HT1080 (cell line): ENCODE measurements at places on chromosomes 12 and 14. TPM values are rescaled to one million over a fixed set of nuclear protein-coding genes. Genes with fewer than 3 reads are reported as not detected.
A peak's percentile ranks its signal among the peaks of the same experiment; 100 is the strongest.

IL26 gene
- not detected in 2 replicates for total RNA-seq

DNA sequence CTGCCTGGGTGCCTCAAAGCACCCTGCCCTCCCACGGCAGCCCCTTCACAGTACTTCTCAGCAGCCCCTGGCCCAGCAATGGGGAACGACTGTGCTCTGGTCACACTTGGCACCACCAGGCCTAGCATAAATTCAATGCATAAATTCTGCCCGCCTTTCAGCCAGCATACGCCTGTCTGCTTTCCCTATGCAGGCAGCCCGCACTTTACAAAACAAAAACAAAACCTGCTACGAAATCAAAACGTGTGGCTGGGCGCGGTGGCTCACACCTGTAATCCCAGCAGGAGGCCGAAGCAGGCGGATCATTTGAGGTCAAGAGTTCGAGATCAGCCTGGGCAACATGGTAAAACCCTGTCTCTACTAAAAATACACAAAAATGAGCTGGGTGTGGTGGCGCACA lies 33.5 kb downstream of the SNRNP35 start:
- no peak for DNase-seq

AQP5 gene
- total RNA-seq, result not detected in 2 replicates

DNA sequence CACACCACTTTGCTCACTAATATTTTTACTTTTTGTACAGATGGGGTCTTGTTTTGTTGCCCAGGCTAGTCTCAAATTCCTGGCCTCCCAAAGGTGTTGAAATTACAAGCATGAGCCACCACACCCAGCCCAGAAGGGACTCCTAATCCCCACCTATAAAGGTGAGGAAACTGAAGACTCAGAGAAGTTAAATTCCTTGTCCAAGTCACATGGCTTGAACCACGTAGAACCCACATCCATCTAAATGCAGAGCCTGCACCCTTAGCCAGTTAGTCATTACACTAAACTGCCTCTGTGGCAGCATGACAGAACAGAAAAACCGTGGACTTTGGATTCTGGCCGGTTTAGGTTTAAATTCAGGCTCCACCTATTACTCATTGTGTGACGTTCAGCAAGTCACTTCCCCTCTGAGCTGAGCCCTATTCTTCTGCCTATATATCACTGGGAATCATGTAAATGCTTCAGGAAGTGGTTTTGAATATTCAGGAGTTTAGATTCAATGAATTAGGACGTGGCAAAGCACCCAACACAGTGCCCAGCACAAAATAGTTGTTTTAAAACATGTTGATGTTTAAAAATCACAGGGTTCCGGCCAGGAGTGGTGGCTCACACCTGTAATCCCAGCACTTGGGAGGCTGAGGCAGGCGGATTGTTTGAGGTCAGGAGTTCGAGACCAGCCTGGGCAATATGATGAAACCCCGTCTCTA lies 3.0 kb upstream of the CORO1C start:
- DNase-seq, result peak; percentile 97

CACNA1C gene
- not detected in 2 replicates for total RNA-seq

GRCh38 chr12:115227137-115227615 lies 543.2 kb upstream of the TBX3 start:
- peak; percentile 95 for DNase-seq

- DNase-seq, result peak; percentile 9
Observed at GRCh38 chr14:102249041-102249440, 55.9 kb downstream of the MOK start.

FGF23 gene
- total RNA-seq, result not detected in 2 replicates

- DNase-seq, result peak; percentile 3
Observed at GRCh38 chr12:118979763-118980406, 1.5 kb upstream of the SRRM4 start.

TRIM9 gene
- 0.53 and 1.8 TPM in 2 replicates for total RNA-seq

ADCY6 gene
- total RNA-seq, result 14.5 and 15.6 TPM in 2 replicates

- no peak for DNase-seq
Observed at GRCh38 chr12:34033628-34034296, 11.5 kb downstream of the ALG10 start.

DNA sequence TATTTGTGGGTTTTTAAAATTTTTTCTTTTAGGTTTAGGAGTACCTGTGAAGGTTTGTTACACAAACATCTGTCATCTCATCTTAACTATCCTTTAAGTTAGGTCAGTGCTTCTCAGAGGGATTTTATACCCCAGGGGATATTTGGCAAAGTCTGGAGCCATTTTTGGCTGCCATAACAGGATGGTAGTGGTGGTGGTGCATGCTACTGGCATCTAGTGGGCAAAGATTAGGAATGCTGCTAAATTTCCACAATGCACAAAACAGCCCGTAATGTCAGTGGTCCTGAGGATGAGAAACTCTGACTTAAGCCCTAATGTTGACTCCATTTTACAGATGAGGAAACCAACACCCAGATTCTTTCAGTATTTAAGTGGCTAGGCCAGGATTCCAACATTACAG lies 85.2 kb upstream of the MYF6 start:
- peak; percentile 26 for DNase-seq

DNA sequence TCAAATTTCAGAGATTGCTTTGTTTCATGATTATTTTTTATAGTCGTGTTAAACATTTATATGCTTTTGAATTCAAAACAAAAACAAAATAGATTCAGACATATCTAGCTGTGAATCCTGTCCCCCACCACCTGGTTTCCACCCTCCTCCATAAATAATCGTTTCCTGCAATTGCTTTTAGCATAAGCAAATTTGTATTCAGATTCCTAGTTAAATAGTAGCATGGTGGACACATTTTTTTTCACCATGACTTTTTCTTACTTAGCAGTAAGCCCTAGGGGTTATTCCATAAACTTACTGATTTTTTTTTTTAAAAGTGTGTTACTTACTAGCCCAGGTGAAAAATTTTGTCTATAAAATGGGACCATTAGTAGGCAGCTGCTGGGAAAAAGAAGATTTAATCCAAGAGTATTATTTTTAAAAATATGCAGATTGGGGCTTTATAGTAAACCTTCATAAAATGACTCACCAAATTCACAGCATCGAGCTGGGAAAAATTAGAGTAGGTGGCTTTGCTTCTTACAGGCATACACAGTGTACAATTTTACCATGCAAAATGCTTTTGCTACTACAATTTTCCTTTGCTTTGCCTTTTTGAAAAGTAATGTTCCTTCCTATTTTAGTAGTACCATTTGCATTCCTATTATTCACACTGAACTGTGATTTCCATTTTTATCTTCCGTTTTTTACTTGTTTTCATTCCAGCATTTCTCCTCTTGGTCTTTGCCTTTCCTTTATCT lies 117.8 kb downstream of the BTG1 start:
- no peak for DNase-seq

DNA sequence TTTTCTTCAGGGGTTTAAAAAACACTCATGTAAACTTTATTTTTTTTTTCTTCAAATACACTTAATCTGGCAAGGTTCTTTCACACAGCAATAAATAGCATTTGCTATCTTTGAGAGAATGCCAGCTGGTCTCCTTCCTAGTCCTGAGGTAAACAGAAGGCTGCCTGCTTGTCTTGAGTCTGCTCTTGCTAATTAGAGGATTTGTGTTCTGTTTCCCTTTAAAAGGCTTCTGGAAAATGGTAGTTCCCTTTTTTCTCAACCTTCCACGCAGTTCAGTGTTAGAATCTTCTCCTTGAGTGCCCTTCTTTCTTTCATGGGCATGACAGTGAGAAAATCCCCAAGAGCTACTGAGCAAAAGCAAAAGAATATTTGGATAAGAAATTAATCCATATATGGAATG lies 92.3 kb upstream of the DCN start:
- no peak for DNase-seq

- peak; percentile 1 for DNase-seq
Observed at GRCh38 chr12:59322473-59322872, 273.4 kb upstream of the SLC16A7 start.

DNA sequence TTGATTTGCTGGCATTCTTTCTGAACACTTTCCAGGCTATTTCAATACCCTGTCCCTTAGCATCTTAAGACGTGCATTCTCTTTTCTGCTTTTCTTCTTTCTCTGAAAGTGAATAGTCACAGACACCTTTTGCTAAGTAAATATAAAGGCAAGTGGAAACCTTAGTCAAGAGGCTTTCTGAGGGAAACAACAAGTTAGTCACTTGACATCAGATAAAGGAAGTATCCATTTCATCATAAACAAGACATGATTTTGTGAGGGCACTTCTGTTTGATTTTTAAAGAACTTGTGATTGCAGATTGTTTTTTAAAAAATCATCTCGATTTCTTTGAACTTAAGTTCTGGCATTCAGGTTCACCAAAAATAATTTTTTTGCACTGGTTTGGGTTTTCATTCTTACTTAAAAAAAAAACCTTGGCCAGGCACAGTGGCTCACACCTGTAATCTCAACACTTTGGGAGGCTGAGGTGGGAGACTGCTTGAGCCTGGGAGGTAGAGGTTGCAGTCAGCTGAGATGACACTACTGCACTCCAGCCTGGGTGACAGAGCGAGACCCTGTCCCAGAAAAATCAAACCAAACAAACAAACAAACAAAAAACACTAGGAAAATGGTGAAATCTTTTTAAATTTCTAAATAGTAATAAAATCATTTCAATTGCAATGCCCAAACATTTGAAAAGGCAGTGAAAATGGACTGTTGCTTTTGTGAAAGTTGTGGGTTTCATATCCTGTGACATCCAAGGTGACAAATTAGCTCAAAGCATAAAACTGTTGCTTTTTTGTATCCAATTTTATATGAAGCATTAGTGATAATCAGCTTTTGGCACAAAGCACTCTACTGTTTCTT lies 8.3 kb upstream of the KLHL42 start:
- DNase-seq, result no peak

GRCh38 chr12:7093892-7094291 lies 1.6 kb upstream of the C1R start:
- DNase-seq, result no peak

DNA sequence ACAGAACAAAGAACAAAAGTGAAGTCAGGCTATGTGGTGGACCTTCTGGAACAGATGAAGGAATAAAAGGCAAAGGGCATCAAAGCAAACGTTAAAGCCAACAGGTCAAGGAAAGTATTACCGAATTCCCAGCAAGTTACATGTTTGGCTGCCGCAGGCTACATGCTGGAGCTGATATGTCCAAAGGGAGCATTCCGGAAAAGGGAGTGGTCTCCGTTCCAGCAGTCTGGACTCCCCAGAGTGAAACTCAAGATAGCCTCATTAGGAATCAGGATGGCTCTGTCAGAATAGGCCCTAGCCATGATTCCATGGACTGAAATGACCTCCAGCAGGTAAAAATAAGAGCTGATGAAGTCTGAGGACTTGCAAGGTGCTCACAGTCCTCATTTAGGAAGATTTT lies 379.8 kb upstream of the PRICKLE1 start:
- DNase-seq, result no peak

PTPRB gene
- 0.77 and 0.87 TPM in 2 replicates for total RNA-seq

GRCh38 chr14:92074555-92074954 lies 31.8 kb downstream of the ATXN3 start:
- no peak for DNase-seq

DNA sequence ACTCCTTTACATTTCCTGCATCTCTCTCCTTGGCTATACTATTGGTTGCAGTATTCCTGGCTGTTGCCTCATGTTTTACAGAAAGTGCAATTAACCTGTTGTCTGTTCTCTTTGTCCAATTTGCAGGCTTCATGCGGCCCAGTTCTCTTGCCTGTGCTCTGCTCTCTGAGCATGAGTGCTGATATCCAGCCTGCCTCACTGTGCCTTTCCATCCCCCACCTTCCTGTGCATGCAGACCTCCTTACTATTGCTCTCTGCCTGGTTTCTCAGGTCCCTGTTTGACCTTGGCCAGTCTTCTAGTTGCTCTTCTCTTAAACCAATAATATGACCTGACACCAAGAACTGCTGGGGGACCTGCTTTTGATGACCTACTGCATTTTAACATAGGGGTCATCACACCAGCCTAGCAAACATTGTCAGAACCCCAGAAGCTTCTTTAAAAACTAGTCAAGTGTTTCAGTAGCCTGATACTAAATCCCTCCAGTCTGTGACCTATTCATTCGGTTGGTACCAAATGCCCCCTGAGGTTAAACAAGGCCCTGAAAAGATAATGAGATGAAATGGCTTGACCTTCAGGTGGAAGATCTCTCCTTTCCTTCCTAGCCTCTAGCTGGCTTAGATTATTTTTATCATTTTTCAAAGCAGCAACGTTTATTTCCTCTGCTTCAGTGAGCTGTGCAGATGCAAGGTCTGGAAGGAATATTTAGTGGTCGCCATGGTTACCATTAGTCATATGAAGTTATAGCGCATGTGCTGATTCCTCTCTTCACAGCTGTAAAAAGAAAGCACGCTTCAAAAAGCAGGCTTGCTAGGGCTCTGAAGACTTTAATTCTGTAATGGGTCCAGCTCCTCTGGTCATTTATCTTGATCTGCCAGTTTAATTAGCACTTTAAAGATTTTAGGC lies 216.5 kb downstream of the PHLDA1 start:
- DNase-seq, result peak; percentile 87

DNA sequence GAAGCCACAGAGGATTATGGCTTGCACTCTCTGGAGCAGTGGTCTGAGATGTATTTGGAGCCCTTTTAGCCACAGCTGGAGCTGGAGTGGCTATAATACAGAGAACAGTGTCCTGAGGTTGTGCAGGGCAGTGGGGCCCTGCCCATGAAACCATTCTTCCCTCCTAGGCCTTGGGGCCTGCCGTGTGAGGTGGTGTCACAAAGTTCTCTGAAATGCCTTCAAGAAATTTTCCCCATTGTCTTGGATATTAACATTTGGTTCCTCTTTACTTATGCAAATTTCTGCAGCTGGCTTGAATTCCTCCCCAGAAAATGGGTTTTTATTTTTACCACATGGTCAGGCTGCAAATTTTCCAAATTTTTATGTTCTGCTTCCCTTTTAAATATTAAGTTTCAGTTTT lies 79.3 kb downstream of the UNC79 start:
- DNase-seq, result no peak

OGFOD2 gene
- total RNA-seq, result 19.4 and 22.7 TPM in 2 replicates

DNA sequence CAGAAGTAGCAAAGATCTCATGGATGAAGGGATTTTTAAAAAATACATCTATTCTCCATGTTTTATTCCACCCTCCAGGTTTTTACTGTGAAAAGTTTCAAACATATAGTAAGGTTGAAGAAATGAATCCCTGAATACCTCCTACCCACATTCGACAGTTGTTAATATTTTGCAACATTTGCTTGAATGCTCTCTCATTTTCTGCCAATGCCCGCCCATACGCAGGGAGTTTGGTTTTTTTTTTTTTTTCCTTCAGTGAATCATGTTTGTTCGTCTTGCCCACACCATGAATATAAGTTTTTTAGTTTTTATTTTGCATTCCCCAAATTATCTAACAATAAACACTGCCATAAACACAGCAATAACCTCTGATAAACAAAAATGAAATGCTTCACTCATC lies 82.9 kb downstream of the MAP1LC3B2 start:
- DNase-seq, result no peak

GRCh38 chr12:66365718-66366490 lies 63.6 kb downstream of the HELB start:
- DNase-seq, result no peak

GRCh38 chr12:6042446-6042845 lies 82.0 kb downstream of the VWF start:
- no peak for DNase-seq
